ENCODE measurements at places on chromosomes 4 and X. TPM values are rescaled to one million over a fixed set of nuclear protein-coding genes. Genes with fewer than 3 reads are reported as not detected.

GRCh38 chrX:109635146-109635545, 10.2 kb upstream of the KCNE5 start:
- no peaks in the 10 kb centered on the region for H3K4me1 ChIP-seq
- no peaks in the 10 kb centered on the region for H3K27me3 ChIP-seq
- H3K36me3 ChIP-seq = no peaks in the 10 kb centered on the region

Gene KCTD8
- polyA plus RNA-seq = 27.1 TPM

Gene TEX11
- polyA plus RNA-seq = 0.08 TPM

Gene GALNTL6
- polyA plus RNA-seq = 20.7 TPM

Gene PLS3
- 30.9 TPM for polyA plus RNA-seq
